ENCODE measurements at places on chromosomes 4 and X.

- no peak for DNase-seq
Measured at GRCh38 chr4:85430697-85431096, 44.3 kb upstream of the ARHGAP24 start.

DNA sequence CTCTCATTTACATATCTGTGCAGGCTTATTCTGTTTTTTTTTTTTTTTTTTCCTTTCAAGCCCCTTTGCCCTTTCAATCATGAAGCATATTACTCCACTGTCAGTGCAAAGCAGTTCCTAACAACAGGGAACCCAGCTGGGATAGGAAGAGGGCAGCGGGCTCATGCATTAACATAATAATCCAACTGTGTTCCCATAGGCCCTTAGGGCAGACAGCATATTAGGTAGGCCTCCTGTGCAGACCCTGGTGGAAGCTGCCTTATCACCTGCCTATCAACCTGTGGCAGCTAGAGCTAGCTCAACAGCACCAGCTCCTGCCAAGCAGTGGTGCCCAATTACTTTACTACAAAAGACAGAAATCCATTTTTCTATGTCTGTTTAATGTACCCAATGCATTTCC lies 49.3 kb downstream of the SLC10A7 start:
- DNase-seq, result no peak

DNA sequence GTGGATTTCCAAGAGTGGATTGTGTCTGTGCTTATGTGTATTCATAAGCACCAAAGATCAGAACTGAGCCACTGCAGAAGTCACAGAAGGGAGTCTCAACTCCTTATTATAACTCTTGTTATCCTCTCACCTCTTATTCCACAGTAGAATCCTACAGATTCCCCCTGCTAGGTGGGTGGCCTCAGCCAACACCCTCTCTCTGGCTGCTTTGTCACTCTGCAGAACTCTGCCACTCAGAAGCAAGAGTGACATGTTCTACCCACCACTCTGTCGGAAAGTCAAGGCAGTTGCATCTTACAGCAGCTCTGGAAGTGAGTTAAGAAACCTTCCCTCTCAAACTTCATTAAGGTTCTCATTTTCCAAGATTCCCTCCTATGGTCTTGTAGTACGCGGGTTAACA lies 41.9 kb downstream of the PTCHD1 start:
- DNase-seq, result no peak

GRCh38 chr4:183182873-183183725 lies 84.0 kb downstream of the WWC2 start:
- no peak for DNase-seq
